Right renal cortex interstitium (tissue), 3 donors: ENCODE measurements at places on chromosomes 16 and 17.

- no peak for DNase-seq
These were observed 301.9 kb downstream of the SOX9 start for GRCh38 chr17:72422505-72423285.

DNA sequence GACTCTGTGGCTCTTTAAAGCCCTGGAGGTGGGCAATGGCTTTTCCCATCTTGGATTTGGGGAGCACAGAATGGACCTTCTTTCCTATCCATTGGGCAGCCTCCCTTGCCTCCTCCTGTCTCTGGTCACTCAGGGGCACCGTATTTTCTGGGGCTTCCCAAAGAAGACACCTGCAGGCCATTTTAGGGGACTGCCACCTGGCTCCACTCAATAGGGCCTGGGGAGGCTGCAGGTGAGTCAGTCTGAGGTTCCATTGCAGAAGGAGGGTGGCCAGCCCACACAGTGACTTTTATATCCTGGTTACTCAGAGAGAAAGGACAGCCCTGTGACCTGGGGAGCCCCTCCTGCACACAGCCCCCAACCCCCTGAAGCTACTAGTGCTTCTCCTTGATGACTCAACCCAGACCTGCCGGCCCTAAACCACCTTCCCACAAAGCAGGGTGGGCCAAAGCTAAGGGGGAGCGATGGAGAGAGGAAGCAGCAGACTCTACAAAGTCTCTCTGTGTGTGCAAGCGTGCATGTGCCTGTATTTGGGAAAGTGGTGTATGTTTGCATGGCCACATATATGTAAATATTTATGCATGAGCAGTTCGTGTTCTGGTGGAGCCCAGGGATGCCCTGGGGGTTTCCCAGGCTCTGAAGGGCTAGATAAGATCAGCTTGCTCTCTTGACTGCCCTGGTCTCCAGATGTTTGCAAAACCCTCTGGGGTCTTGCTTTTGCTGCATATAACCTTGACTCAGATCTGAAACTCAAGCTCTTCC, 5.0 kb downstream of the CX3CL1 start:
- no peak for DNase-seq

DNA sequence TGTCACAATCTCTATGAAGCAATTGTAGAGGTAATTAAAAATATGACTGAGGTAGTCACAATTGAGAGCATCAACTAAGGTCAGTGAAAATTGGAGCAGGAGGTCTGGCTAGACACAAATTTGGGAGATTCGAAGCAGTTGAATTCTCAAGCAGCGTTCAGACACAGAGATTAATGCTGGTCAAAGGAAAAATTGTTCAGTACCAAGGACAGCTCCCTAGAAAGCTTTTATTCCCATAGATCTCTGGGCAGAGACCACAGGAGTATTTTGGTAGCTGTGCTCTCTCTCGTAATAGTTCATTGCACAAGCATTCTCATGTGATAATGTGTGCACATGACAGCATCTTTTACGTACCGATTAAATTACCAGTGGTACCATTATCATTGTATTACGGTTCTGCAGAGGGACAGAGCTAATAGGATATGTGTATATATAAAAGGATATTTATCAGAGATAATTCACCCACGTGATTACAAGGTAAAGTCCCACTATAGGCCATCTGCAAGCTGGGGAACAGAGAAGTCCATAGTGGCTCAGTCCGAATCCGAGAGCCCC, 387.5 kb upstream of the HSBP1 start:
- DNase-seq: peak; percentile 44

DNA sequence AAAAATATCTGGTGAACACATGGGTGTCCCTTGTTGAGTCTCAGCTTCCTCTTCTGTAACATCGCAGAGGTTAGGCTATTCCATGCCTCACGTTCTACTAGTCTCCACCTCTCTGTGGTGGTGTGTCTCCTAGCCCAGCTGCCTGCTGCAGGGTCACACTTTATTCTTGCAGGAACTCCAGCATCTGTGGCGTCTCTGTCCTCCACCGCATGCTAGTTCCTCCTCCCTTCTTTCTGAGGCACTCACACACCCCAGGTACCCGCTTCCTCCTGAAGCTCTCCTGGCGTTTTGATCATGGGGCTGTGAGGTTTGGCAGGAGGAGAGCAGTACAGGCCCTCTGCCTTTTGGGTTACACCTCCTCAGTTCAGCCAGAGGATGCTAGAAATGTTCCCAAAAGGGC, 9.9 kb upstream of the TEX2 start:
- no peak for DNase-seq

DNA sequence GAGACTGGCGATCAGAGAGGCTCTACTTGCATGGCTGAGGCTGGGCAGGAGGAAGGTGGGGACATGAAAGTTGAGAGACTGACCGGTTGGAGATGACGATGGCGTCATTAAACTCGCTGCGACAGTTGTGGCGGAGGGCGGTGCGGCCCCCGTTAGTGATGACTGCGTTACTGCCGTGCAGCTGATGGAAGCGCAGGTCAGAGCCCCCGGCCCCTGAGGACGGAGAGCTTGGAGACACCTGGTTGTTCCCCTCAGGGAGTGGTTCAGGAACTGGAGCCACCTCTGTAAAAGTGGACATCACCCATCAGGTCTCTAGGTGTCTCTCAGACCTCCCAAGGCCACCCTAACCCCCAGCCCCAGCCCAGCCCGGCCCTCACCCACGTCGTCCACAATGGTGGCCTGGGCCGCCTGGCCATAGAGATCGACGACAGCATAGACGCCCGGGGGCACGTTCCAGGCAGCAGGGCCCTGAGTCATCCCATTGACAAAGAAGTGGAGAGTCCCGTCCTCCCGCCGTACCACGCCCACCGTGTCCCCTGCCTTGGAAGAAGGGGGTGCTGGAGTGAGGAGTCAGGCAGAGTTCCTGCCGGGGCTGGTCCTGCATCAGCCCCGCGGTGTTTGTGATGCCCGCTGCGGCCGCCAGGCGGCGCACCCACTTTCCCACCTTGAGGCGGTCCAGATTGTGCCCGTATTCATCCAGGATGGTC, 5.3 kb downstream of the NEURL4 start:
- no peak for DNase-seq

- DNase-seq: no peak
These were observed 82.6 kb downstream of the CACNG1 start for GRCh38 chr17:67126983-67127382.

DNA sequence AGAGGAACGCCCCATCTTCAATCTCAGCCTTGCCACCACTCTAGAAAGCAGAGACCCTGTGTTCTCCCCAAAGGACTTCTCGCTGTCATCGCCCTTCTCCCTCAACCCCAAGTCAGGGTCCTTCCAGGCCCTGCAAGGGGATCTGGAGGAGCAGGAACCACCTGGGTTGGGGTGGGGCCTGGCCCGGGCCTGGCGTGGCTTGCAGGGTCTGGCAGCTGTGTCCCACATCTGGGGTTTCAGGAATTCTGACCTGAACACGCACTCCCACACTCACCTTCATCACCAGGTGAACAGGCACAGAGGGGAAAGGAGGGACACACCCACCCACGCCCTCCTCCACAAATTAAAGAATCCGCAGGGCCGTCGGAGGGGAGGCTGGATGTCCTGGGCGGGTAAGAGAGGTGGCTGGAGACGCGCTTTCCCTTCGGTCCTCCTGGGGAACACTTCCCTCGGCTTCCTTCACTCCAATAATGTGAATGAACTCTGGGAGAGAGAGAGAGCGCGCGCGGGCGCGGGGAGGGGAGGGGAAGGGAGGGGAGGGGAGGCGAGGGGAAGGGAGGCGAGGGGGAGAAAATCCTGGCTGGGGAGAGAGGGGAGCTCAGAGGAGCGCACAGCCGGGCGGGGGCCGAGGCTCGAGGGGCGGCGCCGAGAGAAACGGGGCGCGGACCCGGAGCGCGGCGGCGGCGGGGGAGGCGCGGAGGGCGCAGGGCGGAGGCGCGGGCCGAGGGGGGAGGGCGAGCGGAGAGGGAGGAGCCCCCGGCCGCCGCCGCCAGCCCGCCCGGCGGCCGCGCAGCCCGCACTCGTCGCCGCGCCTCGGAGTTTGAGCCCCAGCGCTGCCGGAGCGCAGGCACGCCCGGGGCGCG, at the start of gene CACNG4:
Gene CACNG4, plus strand, starts transcription at position 799 of the 863 bp plus-strand sequence. CDS start 205 bp downstream, outside the sequence.
- DNase-seq: no peak

GRCh38 chr17:67718325-67718941, 697 bp downstream of the NOL11 start:
- DNase-seq: no peak

GRCh38 chr16:20920799-20921198, 20.2 kb downstream of the LYRM1 start:
- DNase-seq: no peak
